ENCODE measurements at places on chromosomes 2 and 18.

GRCh38 chr2:42927334-42928160, 135.2 kb upstream of the HAAO start:
- H3K27me3 ChIP-seq, result peaks cover 16% of the 10 kb centered on the region
- no peak for DNase-seq
- H3K4me1 ChIP-seq, result peaks cover 7% of the 10 kb centered on the region
- no peak overlapping the region for H3K27ac ChIP-seq
- no peaks in the 10 kb centered on the region for H3K36me3 ChIP-seq

DNA sequence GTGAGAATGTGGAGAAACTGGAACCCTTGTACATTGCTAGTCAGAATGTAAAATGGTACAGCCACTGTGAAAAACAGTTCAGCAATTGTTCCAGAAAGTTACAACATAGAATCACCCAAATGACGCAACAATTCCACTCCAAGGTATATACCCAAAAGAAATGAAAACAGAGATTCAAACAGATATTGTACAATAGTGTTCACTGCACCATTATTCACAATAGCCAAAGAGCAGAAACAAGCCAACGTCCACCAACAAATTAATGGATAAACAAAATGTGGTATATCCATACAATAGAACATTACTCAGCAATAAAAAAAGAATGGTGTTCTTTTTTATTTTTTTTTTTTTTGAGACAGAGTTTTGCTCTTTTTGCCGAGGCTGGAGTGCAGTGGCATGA, 10.9 kb downstream of the CLASP1 start:
- peaks cover 26% of the 10 kb centered on the region for H3K36me3 ChIP-seq
- H3K27ac ChIP-seq, result no peak overlapping the region
- H3K4me1 ChIP-seq, result peaks cover 23% of the 10 kb centered on the region
- no peaks in the 10 kb centered on the region for H3K27me3 ChIP-seq

- no peak for DNase-seq
- peak overlapping the region; percentile 2 for H3K4me3 ChIP-seq
- H3K27ac ChIP-seq, result peak overlapping the region; percentile 5
- H3K4me1 ChIP-seq, result peaks cover 3% of the 10 kb centered on the region
- no peaks in the 10 kb centered on the region for H3K36me3 ChIP-seq
- H3K27me3 ChIP-seq, result no peaks in the 10 kb centered on the region
Observed at GRCh38 chr2:172052000-172052983, 33.0 kb upstream of the DLX1 start.

- peaks cover 6% of the 10 kb centered on the region for H3K27me3 ChIP-seq
- no peak overlapping the region for H3K27ac ChIP-seq
- DNase-seq, result no peak
- H3K4me3 ChIP-seq, result no peak overlapping the region
Observed at GRCh38 chr2:37453027-37453426, 108.6 kb downstream of the QPCT start.

DNA sequence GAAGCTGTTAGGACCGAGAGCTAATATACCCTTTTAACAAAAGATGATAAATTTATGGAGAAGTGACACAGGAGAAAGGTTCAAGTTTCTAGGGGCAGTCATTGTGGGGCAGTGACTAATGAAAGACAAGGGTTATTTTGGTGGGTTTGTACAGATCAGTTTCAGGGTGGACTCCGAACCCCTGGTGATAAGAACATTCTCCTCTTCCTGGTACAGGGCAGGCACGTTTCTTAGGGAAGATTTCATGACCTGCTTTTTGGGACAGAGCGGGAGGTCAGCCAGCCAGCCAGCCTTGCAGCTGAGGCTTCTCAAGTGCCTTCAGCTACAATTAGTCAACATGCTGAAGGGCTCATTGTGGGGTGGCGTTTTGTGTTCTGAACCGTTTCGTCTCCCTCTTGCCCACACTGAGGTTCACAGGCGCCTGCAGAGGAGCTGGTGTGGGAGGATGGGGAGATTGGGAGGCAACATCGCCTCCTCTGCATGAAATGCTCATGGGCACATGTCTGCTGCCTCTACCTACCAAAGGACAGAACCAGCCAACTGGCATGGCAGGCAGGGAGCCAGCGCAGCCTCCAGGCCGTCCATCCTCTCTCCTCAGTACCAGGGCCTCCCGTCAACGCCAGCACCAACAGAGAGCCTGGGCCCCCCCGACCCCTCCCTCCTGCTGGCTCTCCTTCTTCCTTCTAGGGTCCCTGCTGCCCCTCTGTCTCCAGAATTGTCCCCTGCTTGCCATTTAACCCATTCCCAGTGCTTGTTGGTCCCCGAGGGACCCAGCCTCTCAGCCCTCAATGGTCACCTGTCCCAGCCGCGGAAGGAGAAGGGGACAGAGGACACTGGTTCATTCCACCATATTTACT, 9.6 kb downstream of the CHMP1B start:
- H3K4me3 ChIP-seq, result no peak overlapping the region
- H3K4me1 ChIP-seq, result peaks cover 5% of the 10 kb centered on the region
- H3K27ac ChIP-seq, result no peak overlapping the region
- no peaks in the 10 kb centered on the region for H3K27me3 ChIP-seq
- no peaks in the 10 kb centered on the region for H3K36me3 ChIP-seq

DNA sequence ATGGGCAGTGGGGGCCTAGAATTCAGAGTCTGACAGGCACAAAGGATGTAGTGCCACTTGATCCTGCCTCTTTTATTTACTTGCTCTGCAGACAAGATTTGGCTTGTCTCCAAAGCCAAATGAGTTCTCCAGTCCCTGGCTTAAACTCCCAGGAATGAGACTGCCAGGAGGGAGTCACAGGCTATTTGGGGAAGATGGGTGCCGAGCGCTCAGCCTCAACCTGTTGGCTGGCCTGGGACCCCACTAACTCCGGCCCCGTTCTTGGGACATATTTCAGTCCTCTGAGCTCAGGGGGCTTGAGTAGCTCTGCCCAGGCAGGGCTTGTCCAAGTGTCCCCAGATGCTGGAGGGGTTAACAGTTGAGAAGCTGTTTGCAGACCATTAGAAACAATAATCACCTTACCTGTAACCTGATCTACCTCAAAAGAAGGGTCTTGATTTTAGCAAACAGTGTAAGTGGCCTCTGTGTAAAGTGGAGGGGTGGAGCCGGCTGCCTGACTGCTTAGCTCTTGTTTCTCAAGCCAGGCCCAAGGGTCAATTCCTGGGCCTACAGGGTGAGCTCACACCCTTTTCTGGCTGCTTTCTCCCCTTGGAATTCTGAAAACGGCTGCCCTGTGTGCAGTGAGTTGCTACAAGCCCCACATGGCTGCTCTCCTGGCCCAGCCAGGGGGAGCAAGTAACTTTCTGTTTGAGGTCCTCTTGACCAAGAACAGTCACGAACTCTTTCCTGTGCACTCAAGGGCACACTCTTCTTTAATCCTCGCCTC, 27.1 kb upstream of the FZD5 start:
- no peak overlapping the region for H3K4me3 ChIP-seq
- H3K27me3 ChIP-seq, result no peaks in the 10 kb centered on the region
- H3K36me3 ChIP-seq, result no peaks in the 10 kb centered on the region
- H3K4me1 ChIP-seq, result no peaks in the 10 kb centered on the region

- H3K4me1 ChIP-seq, result no peaks in the 10 kb centered on the region
- DNase-seq, result no peak
- no peaks in the 10 kb centered on the region for H3K27me3 ChIP-seq
- peaks cover 9% of the 10 kb centered on the region for H3K36me3 ChIP-seq
- H3K27ac ChIP-seq, result no peak overlapping the region
- H3K4me3 ChIP-seq, result no peak overlapping the region
Observed at GRCh38 chr2:169748319-169748718, 14.7 kb downstream of the KLHL23 start.

DNA sequence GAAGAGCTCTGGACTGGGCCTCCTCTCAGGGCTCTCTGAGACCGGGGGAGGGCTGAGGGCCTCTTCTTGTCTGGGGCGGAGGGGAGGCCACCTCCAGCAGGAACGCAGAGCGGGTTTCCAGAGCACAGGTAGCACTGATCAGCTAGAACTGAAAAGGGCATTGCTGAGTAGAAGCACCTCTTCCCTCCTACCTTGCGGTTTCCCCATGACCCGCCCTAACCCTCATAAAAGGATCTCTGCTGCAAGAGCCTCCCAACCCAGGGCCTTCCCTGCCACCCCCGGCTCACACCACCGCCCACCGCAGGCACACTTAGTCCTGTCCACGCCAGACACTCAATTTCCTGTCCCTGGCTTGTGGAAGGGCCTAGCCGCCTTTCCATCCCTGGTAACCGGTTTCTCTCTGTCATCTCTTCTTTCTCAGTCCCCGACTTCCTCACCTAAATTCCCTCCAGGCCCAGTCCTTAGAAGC, 966 bp downstream of the ADCY3 start:
- peaks cover 4% of the 10 kb centered on the region for H3K36me3 ChIP-seq
- DNase-seq, result no peak
- peaks cover 27% of the 10 kb centered on the region for H3K4me1 ChIP-seq
- peak overlapping the region; percentile 77 for H3K4me3 ChIP-seq
- no peak overlapping the region for H3K27ac ChIP-seq
- no peaks in the 10 kb centered on the region for H3K27me3 ChIP-seq

DNA sequence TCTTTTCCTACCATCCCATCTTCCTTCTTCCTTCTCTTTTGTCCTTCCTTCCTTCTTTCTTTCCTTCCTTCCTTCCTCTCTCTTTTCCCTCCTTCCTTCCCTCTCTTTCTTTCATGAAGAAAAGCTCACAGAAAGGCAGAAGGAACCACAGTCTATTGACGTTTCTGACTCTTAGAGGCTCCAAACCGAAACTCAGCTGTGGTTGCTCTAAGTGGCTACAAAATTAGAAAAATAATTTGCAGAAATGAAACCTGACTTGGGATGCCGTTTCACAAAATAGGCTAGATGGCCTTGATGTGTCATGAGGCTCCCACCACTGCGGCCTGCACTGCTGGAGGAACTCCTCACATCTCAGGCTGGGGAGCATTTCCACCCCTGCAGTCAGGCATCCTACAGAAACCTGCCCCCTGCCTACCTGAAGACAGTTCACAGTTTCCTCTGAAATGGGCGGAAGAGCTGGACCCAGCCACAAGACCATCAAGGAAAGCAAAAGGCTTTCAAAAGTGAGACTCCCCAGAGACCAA, 165.6 kb downstream of the SMAD7 start:
- peak; percentile 72 for DNase-seq
- peak overlapping the region; percentile 39 for H3K4me3 ChIP-seq
- H3K4me1 ChIP-seq, result peaks cover 96% of the 10 kb centered on the region
- peaks cover 5% of the 10 kb centered on the region for H3K36me3 ChIP-seq
- H3K27ac ChIP-seq, result peak overlapping the region; percentile 80

GRCh38 chr2:112692495-112692911, 28.3 kb upstream of the NT5DC4 start:
- H3K4me1 ChIP-seq, result peaks cover 36% of the 10 kb centered on the region
- no peaks in the 10 kb centered on the region for H3K27me3 ChIP-seq
- DNase-seq, result no peak
- H3K27ac ChIP-seq, result peak overlapping the region; percentile 38

GRCh38 chr2:63743170-63743981, 98.3 kb upstream of the UGP2 start:
- H3K27ac ChIP-seq, result no peak overlapping the region
- H3K36me3 ChIP-seq, result peaks cover 6% of the 10 kb centered on the region
- DNase-seq, result no peak
- no peak overlapping the region for H3K4me3 ChIP-seq
- no peaks in the 10 kb centered on the region for H3K27me3 ChIP-seq
- no peaks in the 10 kb centered on the region for H3K4me1 ChIP-seq

DNA sequence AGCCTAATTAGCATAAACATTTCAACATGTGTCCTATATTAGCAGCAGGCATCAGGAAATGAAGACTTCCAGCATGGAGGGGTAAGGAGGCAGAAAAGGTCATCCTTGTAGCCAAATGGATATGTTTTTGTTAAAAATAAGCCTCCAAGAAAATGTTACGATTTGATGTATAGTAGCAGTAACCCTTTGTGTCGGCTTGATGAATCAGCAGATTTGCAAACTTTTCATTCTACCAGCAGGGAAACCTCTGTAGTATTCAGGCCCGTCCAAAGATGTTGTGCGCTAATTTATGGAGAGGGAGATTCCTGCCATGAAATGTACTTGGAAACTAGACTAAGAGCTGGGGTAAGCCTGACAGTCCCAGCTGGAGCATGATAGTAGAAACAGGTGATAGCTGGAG, 780.8 kb upstream of the KLHL29 start:
- DNase-seq, result no peak
- H3K4me3 ChIP-seq, result no peak overlapping the region
- H3K27me3 ChIP-seq, result no peaks in the 10 kb centered on the region
- H3K27ac ChIP-seq, result no peak overlapping the region
- H3K4me1 ChIP-seq, result no peaks in the 10 kb centered on the region

- H3K4me3 ChIP-seq, result no peak overlapping the region
- no peaks in the 10 kb centered on the region for H3K36me3 ChIP-seq
- DNase-seq, result no peak
- no peaks in the 10 kb centered on the region for H3K27me3 ChIP-seq
- H3K4me1 ChIP-seq, result no peaks in the 10 kb centered on the region
Observed at GRCh38 chr18:40159141-40160017, 1795.7 kb upstream of the PIK3C3 start.

DNA sequence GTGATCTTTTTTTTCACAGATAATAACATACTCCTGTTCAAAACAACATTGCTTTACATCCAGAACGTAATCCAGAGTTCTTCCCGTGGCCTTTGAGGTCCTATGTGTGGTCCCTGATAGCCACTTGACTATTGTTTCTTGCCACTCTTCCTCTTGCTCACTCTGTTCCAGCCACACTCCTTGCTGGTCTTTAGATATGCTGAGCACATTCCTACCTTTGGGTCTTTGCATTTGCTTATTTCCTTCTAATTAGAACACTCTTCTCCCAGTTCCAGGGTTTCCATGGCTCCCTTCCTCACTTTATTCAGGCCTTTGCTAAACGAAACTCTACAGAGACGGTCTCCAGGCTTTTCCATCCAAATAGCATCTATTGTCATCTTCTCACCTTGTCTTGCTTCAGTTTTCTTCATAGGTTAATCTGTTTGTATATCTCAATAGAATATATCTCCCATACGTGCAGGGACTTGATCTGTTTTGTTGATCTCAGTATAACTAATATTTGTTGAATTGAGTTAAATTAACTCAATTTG, 59.9 kb downstream of the ACSL3 start:
- H3K4me1 ChIP-seq, result no peaks in the 10 kb centered on the region
- no peak for DNase-seq
- H3K4me3 ChIP-seq, result no peak overlapping the region

DNA sequence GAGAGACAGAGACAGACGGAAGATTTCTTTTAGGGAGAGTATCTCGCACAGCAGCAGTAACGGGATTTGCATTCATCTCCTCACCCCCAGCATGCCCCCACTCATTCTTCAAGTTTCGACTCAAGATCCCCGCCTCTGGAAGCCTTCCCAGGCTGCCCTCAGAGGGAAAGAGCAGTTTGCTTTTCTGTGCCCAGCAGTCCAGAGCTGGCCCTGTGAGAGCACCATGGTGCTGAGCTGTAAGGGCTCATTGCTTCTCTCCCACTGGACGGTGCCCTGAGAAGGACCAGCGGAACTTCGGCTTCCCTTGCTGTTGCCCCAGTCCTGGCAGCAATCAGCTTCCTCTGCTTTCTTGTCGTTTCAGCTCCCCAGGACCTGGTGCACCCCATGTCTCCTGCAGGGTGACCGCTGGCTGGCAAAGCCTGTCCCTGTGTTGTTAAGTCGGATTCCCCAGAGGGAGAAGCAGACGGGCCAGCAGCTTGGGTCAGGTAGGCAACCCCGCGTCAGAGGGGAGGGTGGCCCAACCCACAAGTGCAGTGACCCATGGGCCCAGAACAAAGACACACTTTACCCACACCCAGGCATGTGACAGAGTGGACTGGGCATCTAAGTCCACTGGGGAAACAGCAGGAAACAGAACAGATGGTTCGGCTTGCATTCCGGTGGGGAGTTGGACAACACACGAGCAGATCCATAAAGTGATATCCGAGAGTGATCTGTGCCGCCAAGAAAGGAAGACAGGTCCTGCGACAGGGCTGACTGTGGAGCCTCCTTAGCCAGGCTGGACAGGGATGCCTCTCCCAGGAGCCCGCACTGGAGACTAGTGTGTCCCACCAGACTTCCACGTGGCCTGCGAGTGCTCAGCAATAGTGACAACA, 36.6 kb downstream of the TMEM177 start:
- peaks cover 16% of the 10 kb centered on the region for H3K27me3 ChIP-seq
- H3K36me3 ChIP-seq, result no peaks in the 10 kb centered on the region
- no peak for DNase-seq
- no peaks in the 10 kb centered on the region for H3K4me1 ChIP-seq
- H3K4me3 ChIP-seq, result no peak overlapping the region
